Fibroblast of mammary gland (primary cell): ENCODE measurements at places on chromosomes 4 and X.

DNA sequence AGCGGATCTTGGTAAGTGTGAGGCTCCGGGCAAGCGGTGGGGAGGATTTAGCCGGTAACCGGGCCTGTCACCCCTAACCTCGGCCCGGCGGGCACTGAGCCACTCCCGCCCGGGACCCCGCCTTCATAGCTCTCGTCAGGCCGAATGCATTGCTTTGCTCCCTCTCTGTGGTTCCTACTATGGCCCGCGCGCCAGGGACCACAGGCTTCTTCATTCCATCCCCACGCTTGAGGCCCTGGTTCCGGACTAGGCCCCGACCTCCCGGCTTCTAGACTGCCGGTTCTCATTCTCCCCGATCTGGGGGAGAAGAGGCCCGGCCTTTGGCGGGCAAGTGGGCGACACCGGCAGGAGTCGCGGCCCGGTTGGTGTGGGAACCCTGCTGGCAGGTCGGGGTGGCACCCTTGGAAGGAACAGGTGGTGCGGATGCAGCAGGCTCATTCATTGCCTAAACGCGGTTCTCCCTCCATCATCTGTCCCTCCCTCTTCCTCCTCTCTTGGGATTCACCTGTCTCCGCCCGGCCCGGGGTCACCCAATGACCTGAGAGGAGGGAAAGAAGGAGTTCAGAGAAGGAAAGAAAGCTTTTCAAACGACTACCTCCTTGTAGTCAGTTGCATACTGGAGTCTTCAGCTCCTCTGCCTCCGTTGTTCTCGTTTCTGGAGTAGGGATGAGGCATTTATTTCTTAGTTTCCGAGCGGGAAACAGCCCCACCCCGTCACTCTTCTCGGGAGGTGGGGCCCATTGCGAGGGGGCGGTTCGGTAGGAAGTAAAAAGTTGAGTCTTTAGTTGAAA, at the start of gene NDUFC1:
NDUFC1 (minus strand) TSS at position 657 of the 791 bp plus-strand sequence. CDS start 6,679 bp downstream, outside the sequence.
- DNase-seq: peak; percentile 36

- peak; percentile 24 for DNase-seq
Observed at GRCh38 chr4:26000274-26000950, 86.4 kb downstream of the SMIM20 start.

- DNase-seq: peak; percentile 62
Observed at GRCh38 chr4:186297013-186297645, 31.1 kb downstream of the F11 start.

DNA sequence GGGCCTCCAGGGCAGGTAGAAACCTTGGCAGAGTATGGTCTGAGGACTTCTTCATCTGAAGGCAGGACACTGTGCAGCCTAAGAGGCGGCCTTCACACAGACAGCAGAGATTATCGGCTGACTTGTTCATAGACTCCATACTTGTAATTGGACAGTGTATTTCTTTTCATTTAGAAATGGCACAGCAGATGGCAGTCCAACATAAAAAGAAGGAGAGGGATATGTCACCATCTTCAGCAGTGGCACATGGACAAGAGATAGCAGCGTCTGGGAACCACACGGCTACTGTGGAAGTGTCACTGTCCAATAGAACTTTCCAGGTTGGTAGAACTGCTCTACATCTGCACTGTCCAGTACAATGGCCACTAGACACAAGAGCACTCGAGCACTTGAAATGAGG, 21.7 kb upstream of the GEMIN8 start:
- DNase-seq: peak; percentile 14

DNA sequence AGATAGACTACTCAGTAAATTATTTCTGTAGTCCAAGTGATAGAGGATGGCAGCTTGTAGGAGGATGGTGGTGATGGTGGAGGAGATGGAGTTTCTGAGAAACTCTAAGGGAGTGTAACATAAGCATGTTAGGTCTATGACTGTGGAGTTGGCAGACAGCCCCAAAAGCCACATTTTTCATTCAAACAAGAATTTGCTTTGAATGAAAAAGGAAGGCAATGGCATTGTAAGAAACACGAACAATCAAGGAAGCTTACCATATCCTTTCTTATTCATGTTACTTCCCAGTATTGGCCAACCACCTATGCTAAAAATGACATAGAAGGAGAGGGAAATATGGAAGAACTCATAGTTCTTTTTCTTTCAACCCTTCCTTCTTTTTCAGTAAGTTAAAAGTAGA, 18.7 kb upstream of the SEC24B start:
- no peak for DNase-seq

DNA sequence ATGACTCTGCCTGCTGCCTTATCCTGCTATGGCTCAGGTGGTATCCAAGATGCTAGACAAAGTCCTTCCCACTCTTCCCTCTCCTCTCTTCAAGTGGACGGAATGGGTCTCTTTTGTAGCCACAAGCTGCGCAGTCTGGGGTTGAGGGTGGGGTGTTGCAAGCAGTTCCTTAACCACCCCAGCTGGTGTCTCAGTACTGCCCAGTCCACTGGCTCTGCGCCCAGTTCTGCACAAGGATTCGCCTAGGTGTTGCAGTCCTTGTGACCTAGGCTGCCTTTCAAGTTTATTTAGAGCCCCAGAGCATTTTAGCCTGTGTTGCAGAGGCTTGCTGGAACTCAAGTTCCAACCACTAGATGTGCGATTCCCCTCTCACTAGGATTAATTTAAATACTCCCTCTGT, 120.7 kb downstream of the NEXMIF start:
- no peak for DNase-seq

GRCh38 chrX:21612154-21612553, 46.0 kb downstream of the KLHL34 start:
- no peak for DNase-seq

DNA sequence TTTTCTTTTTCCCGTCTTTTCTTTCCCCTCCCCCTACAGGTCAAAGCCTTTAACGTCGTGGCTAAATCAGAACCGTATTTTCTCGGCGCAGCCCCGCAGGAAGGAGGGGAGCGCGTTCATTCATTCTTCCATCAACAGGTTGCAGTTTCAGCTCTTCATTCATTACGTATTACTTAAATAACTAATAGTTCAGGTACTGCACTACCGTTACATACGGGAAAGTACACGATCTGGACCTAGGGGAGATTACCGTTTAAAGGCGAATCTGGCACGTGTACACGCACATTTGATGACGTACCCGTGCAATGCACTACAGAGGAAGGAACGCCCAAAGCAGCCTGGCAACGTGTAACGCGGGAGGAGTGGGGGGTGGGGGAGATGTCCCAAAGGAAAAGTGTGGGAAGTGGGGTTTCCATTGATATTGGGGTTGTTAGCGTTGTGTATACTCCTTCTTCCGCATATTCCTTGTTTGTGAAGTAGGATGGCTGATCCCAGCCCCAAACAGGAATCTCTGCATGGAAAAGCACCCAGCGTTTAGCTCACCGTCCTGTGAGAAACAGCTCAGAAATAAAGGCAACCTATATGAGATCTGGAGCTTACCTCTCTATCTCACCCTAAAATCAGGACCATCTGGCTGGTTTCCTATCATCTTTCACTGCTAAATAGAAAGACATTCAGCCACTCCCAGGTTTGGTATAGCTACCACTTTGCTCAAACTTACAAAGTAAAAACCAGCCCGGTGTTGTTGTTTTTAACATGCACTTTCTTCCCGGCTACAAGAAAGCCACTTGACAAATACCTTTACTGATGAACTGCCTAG, 585 bp upstream of the SEC24D start:
- DNase-seq: peak; percentile 79

DNA sequence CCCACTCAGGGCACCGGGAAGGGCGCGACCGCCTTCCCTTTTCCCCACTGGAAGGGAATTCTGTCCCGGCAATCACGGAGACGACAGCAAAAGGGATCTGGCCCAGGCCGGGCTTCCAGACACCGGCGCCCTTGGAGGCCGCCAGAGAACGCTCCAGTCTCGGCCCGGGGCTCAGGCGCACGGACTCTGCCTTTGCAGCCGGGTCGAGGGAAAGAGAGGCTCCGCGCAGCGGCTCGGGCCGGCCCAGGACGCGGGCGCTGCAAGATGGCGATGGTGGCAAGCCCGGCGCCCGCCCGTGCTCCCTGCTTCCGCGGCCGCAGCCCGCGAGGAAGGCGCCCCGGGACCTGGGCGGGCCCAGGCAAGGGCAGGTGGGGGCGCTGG, 1.1 kb downstream of the CTBP1 start:
- no peak for DNase-seq

GRCh38 chr4:188780686-188781085, 641.4 kb downstream of the TRIML1 start:
- no peak for DNase-seq

DNA sequence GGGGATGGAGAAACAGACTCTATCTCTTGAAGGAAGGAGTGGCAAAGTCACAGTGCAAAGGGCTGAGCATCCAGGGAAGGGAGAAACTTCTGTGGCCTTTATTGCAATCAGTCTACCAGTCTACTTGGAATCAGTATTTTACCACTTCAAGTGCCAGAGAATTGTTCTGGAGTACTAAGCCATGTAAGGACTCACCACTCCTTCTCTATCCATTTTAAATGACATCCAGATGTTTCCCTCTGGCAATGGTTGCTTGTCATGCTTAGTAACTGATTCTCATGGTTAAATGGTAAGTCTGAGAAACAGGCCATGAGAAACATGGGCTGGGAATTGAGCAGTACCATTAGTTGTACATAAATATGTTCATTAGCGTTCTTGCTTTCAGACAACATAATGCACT, 21.1 kb upstream of the SMIM10 start:
- peak; percentile 78 for DNase-seq

GRCh38 chr4:159009521-159009920, 93.4 kb upstream of the RAPGEF2 start:
- peak; percentile 15 for DNase-seq

- no peak for DNase-seq
Observed at GRCh38 chr4:123423819-123424218, 27.2 kb downstream of the SPRY1 start.

DNA sequence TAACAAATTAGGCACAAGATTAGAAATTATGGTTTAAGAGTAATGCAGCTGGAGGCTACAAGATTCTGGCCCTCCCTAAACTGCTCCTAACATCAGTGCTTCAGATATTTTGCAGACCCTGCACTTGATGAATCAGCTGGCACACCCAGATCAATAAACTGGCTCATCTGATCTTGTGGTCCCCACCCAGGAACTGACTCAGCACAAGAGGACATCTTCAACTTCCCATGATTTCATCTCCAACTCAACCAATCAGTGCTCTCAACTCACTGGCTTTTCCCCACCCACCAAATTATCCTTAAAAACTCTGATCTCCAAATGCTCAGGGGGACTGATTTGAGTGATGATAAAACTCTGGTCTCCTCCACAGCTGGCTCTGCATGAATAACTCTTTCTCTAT, 21.7 kb upstream of the TMEM33 start:
- peak; percentile 55 for DNase-seq

GRCh38 chr4:154616731-154617130, 4.3 kb upstream of the FGG start:
- no peak for DNase-seq

GRCh38 chrX:72159769-72160168, 21.8 kb upstream of the PIN4 start:
- DNase-seq: no peak

DNA sequence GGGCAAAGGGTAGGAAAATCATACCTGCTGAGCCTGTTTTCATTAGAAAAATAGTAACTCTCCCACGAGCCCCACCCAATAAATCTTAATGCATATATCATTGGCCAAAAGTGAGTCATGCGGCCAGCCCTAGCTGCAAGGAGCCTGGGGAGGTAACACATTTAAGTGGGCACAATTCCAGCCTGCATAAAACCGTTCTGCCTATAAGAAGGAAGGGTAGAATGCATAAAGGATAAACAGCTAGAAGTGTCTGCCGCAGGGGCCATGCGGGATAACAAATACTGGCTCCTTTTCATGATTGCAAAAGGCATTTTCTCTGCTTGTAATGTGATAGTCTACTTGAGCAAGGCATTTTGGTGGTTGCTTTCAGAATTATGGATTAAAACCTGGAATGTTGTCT, 37.1 kb downstream of the EFHC2 start:
- peak; percentile 19 for DNase-seq

- DNase-seq: peak; percentile 81
Observed at GRCh38 chr4:83639849-83640493, 104.1 kb downstream of the GPAT3 start.

DNA sequence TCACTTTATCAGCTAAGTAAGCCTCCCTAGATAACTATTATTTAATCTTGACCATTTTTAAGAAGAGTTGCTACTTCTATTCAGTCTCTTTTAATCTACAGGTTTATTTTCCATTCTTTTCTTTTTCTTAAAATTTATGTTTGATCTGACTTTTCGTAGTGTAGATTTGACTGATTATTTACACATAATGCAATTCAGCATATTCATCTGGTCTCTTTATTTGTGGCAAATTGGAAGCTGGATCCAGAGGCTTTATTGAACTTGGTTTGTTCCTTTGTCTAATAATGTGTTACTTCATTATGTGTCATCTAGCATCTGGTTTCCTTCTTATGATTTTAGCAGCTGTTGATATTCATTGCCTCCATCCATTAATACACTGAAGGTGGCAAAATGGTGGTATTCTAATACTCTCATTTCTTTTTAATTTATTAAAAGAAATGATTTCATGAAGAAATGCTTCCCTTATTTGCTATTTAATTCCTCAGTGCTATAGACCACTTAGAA, 113.0 kb downstream of the FBXW7 start:
- DNase-seq: peak; percentile 16

DNA sequence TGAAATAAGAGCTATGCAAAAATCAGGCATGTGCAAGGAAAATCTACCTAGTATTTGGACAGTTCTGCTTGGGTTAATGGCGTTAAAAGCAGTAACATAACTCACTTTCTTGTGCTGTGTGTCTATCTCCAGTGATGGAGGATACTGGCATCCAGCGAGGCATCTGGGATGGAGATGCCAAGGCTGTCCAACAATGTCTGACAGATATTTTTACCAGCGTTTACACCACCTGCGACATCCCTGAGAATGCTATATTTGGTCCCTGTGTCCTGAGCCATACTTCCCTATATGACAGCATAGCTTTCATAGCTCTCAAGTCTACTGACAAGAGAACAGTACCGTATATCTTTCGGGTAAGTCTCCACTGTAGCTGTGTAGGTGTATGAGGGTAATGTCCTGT, 2.6 kb downstream of the PRDM8 start:
- DNase-seq: no peak

DNA sequence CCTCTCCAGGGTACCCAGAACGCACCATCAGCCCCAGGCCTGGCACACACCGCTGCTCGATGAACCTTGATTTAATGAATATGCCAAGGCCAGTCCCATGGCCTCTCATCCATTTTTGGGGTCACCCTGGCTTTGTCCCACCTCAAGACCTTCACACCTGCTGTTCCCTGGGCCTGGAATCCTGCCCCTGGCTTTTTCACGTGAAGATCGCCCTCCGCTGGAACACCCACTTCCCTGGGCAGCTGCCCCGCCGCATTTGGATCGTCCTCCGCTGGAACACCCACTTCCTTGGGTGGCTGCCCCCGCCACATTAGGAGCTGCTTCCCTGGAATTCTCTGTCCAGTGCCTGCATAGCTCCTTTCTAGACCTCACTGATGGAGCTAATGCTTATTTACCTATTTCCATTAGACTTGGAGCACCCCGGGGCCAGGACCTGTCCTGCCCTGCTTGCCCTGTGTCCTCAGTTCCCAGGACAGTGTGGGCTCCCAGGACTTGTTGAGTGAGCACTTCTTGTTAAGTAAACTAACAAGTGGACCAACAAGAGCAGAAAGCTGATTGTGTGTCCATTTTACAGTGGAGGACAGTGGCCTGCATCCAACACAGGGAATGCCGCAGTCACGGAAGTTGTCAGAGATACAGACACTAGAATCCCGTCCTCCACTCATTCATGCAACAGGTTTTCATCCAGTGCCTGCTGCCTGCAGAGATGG, 12.5 kb downstream of the BLOC1S4 start:
- DNase-seq: no peak
